HT1080 (cell line): ENCODE measurements at places on chromosomes 5 and 9. TPM values are rescaled to one million over a fixed set of nuclear protein-coding genes. Genes with fewer than 3 reads are reported as not detected.
A peak's percentile ranks its signal among the peaks of the same experiment; 100 is the strongest.

The ARSI gene
- 0.20 and 0.82 TPM in 2 replicates for total RNA-seq

The STXBP1 gene
- 9.6 and 10.4 TPM in 2 replicates for total RNA-seq

The HCN1 gene
- not detected in 2 replicates for total RNA-seq

The ADAM19 gene
- total RNA-seq: 33.5 and 45.6 TPM in 2 replicates

The VLDLR gene
- 5.2 and 6.3 TPM in 2 replicates for total RNA-seq

The RANBP3L gene
- 0.18 and 0.50 TPM in 2 replicates for total RNA-seq

The FBP2 gene
- not detected in 2 replicates for total RNA-seq

DNA sequence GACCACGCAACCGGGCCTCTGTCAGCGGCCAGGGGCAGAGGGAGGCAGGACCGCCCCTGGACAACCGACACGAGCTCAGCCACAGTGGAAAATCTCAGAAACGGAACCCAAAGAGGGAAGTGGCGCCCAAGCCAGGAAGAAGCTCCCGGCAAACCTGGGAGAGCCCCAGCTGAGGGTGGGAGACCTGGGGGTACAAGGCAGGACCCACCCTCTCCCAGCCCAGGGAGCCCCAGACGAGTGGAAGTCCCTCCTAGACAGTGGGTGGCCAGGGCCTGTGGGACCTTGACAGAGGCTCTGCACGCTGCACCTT, 3.0 kb downstream of the SLC12A7 start:
- DNase-seq: no peak

DNA sequence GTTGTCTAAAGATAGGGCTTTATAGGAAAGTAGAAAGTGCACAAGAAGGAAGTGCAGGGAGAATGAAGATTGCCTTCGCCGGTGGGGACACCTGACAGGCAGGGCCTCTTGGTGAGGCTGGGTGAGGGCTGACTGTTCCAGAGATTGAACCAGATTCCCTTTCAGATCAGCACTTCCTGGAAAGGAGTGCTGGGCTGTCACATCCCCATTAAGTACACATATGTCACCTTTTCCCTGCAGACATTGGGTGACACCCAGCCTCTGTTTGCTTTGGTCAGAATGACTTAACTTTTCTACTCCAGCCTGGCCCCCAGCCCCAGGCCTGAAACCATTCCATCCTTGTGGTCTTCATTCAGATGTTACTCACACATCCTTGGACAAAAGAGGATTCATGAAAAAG, 7.4 kb upstream of the SHROOM1 start:
- DNase-seq: no peak

DNA sequence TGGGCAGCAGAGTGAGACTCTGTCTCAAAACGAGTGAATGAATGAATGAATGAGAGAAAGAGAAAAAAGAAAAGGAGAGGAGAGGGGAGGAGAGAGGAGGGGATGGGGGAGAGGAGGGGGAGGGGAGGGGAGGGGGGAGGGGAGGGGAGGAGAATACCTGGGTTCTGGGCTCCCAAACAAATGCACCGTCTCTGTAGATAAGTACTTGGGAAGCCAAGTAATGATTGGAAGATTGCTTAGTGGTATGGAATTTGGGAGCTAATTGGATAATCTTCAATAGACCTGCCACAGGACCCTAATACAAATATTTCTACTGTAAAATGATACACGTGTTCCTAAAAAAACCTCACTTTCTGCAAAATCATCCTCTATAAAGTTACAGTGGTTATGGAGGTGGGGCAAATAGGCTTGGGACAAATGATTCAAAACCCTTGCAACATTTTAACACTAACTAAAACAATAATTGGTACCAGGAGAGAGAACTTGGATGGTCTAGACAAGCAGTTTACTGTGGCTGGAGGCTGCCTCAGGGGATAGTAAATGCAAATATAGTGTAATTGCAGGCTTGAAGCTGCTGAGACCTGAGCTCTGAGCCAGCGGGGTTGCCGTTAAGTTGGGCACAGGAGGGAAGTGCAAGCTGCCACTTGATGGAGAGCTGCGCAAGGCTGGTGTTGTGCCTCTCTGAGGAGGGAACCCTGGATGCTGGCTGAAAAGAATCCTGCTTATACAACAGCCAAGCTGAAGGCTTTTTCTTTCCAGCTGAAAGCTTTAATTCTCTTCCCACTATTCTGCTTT, 3.5 kb downstream of the HEMGN start:
- no peak for DNase-seq

- DNase-seq: no peak
Measured at GRCh38 chr5:51395666-51396356, 12.6 kb downstream of the ISL1 start.

DNA sequence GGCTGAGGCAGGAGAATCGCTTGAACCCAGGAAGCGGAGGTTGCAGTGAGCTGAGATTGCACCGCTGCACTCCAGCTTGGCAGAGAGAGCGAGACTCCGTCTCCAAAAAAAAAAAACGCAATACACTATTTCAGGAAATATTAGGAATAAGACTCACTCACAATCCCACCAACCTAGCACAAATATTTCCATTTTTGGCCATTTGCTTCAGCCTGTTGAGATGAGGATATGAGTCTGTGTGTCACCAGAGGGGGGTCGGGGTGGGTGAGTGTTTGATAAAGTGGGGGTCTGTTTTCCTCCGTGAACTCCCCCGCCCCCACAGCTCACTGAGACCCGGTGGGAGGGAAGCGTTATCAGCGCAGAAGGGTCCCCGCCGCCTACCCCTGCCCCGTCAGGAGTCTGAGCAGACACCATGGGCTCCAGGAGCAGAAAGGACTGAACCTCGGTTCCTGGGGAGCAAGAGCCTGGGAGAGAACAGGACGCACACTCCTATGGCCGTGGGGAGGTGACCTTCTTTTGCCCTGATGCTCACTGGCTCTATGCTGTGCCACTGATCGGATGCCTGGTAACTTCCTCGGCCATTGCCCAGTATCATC, 153.8 kb upstream of the PHYKPL start:
- no peak for DNase-seq

DNA sequence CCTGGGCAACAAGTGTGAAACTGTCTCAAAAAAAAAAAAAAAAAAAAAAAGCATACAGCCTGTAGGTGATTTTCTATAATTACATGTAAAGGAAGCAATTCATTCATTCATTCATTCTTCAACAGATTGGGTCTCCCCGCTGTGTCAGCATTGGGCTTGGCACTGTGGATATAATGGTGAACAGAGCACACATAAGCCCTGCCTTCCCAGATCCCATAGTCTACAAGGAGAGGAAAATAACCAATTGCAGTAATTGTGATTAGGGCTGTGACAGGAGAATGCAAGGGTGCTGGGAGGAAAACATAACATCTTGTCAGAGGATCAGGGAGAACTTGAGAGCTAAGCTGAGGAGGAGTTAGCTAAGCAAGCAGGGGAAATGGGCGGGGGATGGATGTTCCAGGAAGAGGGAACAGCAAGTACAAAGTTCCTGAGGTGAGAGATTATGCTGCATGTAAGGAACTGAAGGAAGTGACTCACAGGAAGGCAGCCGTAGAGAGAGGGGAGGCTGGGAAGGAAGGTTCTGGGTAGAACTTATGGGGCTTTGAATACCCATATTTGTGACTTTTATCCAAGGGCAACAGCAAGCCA, 24.0 kb upstream of the KLF9 start:
- peak; percentile 95 for DNase-seq

- no peak for DNase-seq
Measured at GRCh38 chr9:6040077-6040476, 24.7 kb upstream of the RANBP6 start.

- no peak for DNase-seq
Measured at GRCh38 chr5:143350341-143350740, 53.1 kb downstream of the NR3C1 start.

DNA sequence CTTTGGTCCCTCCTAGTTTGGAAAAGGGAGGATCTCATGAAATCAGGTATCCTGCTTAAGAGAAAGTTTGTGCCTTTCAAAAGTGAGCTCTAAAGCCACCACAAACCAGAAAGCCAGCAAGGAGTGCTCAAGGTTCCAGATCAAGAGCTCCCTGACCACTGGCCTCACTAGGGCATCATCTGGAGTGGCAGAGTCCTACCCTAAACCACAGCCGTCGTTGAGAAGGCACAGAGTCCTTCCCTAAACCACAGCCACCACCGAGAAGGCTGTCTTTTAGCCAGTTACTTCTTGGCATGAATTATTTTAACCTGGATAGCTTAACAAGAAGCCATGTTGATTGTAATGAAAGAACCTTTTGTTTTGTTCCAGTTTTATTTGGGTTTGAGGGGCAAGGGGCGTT, 102.9 kb downstream of the FRMD3 start:
- DNase-seq: no peak

DNA sequence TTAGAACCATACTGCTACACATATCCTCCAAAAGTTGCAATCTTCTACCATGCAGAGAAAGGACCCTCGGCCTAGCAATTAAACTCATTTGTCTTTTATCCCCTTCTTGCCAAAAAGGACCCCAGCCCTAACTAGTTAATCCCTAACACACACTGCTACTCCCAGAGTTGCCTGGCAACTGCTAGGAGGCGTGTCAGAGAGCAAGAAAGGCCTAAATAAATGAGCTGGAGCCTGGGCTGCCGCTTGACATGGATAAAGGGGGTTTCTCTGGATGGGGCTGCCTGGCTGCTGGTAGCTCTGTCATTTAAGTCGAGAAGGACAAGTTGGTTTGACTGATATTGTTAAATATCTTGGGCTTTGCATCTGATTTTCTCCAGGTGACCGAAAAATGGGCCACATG, 194.8 kb downstream of the CRB2 start:
- DNase-seq: no peak

- DNase-seq: peak; percentile 75
Measured at GRCh38 chr5:148924817-148925216, 98.4 kb downstream of the ADRB2 start.

- DNase-seq: no peak
Measured at GRCh38 chr5:7884491-7885267, 15.7 kb downstream of the MTRR start.

DNA sequence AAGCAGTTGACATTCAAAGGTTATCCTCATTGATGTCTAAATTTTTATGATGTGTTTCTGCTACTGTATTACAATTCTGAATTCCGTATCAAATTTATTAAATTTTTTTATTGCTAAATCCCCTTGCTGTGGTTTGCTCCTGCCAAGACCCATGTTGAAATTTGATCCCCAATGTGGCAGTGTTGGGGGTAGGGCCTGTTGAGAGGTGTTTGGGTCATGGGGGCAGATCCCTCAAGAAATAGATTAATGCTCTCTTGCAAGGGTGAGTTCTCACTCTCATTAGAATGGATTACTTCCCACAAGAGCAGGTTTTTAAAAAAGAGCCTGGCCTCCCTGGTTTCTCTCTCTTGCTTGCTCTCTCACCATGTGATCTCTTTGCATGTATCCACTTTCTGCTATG, 434.5 kb upstream of the POU5F2 start:
- DNase-seq: no peak
